ENCODE measurements at places on chromosomes 5 and 9.

- no peak for DNase-seq
Measured at GRCh38 chr5:173832386-173832785, 55.8 kb upstream of the CPEB4 start.

DNA sequence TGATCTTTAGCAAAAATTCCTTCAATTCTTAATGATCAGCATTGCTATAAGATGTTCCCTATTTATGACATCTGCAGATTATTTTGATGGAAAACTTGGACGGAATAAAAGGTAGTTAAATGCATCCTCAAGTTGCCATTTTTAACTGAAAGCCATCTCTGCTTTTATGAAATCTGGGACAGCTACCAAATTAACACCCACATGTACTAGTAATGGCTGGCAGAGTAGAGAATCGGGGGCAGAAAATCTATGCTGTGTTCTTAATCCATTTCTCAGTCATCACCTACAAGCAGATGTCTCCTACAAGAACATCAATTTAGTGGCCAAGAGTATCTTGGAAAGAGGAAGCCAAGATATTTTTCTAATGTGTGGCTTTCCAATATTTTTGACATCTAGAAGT lies 22.1 kb upstream of the C9orf57 start:
- DNase-seq = no peak

- peak; percentile 53 for DNase-seq
Measured at GRCh38 chr5:173451031-173451430, 122.8 kb upstream of the STC2 start.

DNA sequence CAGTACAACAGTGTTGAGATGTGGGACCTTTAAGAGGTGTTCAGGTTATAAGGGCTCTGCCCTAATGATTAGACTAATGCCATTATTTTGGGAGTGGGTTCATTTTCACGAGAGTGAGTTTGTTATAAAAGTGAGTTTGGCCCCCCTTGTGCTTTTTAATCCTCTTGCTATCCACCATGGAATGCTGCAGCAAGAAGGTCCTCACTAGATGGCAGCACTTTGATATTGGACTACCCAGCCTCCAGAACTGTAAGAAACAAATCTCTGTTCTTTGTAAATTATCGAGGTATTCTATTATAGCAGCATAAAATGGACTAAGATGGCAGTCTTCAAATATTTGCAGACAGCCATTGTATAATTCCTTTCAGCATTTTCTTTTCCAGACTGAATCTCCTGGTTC lies 212.4 kb downstream of the LRRC70 start:
- peak; percentile 33 for DNase-seq

GRCh38 chr9:86508208-86508903 lies 154.1 kb upstream of the TUT7 start:
- DNase-seq = no peak

DNA sequence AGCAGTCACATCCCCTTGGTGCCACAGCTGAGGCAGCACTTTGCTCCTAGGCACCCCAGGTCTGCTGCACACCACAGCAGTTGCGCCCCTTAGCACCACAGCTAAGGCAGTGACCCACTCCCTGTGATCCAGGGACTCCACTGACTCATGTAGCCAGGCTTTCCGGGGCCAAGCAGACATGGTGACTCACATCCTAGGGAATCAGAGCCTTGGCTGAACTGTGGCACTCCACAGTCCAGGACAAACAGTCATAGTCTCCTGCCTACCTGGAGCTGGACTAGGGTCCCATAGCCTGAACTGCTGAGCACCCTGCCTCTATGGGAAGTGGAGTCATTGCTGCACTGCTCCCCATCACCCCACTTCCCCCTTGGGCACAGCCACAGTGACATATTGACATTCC lies 338.7 kb downstream of the NPR3 start:
- DNase-seq = peak; percentile 97

- no peak for DNase-seq
Measured at GRCh38 chr9:77016526-77017504, 2.6 kb upstream of the FOXB2 start.

DNA sequence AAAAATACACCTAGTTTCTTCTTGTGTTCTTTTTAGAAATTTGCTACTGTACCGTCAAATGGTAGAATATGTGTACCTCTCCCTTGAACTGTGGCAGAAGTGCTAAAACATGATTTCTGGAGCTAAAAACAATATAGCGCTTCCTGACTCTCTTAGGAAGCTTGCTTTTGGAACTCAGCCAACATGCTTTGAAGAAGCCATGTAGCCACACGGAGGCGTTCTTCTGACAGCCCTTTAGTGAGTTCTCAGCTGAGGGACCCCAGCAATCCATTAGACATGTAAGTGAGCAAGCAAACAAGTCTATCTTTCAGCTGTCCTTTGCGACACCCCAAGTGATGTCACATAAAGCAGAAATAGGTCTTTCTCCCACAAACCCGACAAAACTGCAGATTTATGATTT lies 917.0 kb downstream of the CDH9 start:
- no peak for DNase-seq

DNA sequence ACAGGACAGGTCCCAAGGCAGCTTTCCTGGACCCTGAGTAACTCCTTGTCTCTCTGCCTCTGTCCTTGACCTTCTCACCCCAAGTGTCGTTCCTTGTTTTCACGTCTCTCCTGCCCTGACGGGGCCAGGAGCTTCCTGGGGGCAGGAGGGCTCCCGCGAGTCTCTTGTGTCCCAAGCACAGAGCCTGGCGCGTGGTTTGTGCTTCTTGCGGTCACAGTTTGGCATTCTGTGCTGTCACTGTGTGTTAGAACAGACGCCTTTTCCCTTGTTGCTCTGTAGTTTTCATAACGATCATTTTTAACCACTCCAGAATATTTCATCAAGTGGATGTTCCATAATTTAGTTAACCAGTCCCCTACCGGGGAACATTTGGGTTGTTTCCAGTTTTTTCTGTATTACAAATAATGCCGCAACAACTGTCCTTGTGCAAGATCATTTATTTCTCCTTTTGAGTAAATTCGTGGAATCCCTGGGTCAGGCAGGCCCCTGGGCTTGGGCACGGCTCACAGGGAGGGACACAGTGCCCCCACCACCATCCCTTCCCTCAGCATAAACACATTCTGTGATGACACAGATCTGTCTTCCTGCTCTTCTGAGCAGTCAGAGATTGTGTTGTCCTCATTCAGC lies 71.9 kb downstream of the TSPAN17 start:
- no peak for DNase-seq

- DNase-seq = no peak
Measured at GRCh38 chr5:115735108-115735998, 81.1 kb downstream of the CDO1 start.

GRCh38 chr9:96449523-96449844 lies 485 bp upstream of the HABP4 start:
- DNase-seq = no peak
